ENCODE measurements at places on chromosomes 7 and 10. TPM values are rescaled to one million over a fixed set of nuclear protein-coding genes. Genes with fewer than 3 reads are reported as not detected.

- H3K4me3 ChIP-seq, result no peak overlapping the region
- H3K27ac ChIP-seq, result no peak overlapping the region
- H3K4me1 ChIP-seq, result no peaks in the 10 kb centered on the region
Observed at GRCh38 chr7:29851487-29851886, 45.2 kb downstream of the WIPF3 start.

GRCh38 chr7:16741676-16742075 lies 11.9 kb upstream of the TSPAN13 start:
- H3K27ac ChIP-seq, result no peak overlapping the region
- no peak for DNase-seq
- H3K36me3 ChIP-seq, result no peaks in the 10 kb centered on the region
- H3K27me3 ChIP-seq, result no peaks in the 10 kb centered on the region
- H3K4me1 ChIP-seq, result no peaks in the 10 kb centered on the region

DNA sequence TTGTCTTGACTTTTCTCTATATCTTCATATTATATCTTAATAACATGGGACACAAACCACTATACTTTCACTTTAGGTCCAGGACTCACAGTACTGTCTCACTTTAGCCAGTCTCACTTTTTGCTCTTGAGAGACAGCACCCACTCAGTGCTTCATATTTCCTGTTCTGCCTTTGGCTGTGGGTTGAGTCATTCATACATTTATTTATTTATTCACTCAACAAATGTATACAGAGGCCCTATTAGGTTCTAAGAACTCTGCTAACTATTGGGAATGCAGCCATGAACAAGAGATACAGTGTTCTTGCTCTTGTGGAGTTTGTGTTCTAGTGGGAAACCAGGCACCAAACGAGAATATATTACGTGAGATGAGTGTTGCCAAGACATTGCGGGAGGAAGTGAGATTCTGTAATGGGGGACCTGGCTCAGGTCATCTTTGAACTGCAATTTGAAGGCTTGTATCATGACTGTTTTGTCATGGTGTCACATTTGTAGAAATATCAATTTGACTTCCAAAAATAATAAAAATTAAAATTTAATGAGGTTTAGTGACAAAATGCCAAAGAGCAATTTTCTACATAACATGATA lies 190.1 kb downstream of the SDHAF3 start:
- no peak overlapping the region for H3K27ac ChIP-seq
- DNase-seq, result no peak
- no peak overlapping the region for H3K4me3 ChIP-seq
- H3K4me1 ChIP-seq, result no peaks in the 10 kb centered on the region

GRCh38 chr7:95517458-95517857 lies 31.7 kb downstream of the ASB4 start:
- no peaks in the 10 kb centered on the region for H3K36me3 ChIP-seq
- no peak for DNase-seq
- no peak overlapping the region for H3K4me3 ChIP-seq
- H3K4me1 ChIP-seq, result no peaks in the 10 kb centered on the region

DNA sequence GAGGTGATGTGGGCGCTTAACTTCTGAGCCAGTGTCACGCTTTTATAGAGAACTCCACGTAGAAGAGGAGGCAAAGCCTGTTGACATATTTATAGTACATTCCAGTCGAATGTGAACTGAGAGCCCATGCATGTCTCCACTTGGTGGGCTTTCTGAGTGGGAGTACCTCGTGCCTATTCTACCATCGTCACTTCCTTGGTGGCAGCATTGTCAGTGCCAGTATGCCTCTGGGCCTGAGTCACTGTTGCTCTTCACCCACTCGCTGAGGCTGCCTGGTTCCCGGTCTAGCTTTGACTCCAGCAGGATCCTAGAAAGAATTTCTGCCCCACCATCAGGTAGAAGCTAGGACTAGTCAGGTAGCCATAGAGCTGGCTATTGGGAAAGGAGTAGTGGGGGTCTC lies 30.0 kb upstream of the CDH23 start:
- H3K4me3 ChIP-seq, result no peak overlapping the region
- no peaks in the 10 kb centered on the region for H3K27me3 ChIP-seq
- H3K27ac ChIP-seq, result no peak overlapping the region

DNA sequence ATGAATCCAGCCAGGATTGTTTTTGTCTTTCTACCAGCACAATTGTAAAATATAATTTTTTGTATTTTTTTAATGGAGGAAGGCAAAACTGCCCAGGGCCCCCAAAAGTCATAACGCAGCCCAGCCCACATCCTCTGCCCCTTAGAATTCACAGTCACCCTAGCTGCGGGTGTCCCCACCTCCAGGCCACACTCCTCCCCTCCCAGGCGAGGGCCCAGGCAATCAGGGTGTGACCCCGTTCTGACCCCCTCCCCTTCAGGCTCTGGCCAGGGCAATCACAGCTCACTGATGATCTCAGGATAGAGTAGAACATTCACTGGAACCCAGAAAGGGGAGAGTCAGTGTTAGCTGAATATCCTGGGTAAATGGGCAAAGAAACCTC lies 92.0 kb upstream of the MACROH2A2 start:
- no peak overlapping the region for H3K27ac ChIP-seq
- no peak overlapping the region for H3K4me3 ChIP-seq
- H3K4me1 ChIP-seq, result no peaks in the 10 kb centered on the region
- DNase-seq, result no peak
- no peaks in the 10 kb centered on the region for H3K27me3 ChIP-seq

GRCh38 chr7:154171422-154171821 lies 119.2 kb downstream of the DPP6 start:
- H3K4me3 ChIP-seq, result no peak overlapping the region
- H3K4me1 ChIP-seq, result no peaks in the 10 kb centered on the region
- H3K36me3 ChIP-seq, result no peaks in the 10 kb centered on the region
- H3K27me3 ChIP-seq, result no peaks in the 10 kb centered on the region

GRCh38 chr10:34705563-34705962 lies 109.5 kb downstream of the PARD3 start:
- no peak overlapping the region for H3K27ac ChIP-seq
- H3K4me1 ChIP-seq, result no peaks in the 10 kb centered on the region
- no peaks in the 10 kb centered on the region for H3K36me3 ChIP-seq
- H3K27me3 ChIP-seq, result no peaks in the 10 kb centered on the region
- no peak overlapping the region for H3K4me3 ChIP-seq
- DNase-seq, result no peak

GRCh38 chr10:50788951-50789945 lies 49.5 kb downstream of the ASAH2B start:
- no peak overlapping the region for H3K27ac ChIP-seq
- no peak overlapping the region for H3K4me3 ChIP-seq
- H3K4me1 ChIP-seq, result no peaks in the 10 kb centered on the region
- H3K27me3 ChIP-seq, result no peaks in the 10 kb centered on the region
- DNase-seq, result no peak

- no peaks in the 10 kb centered on the region for H3K4me1 ChIP-seq
- H3K36me3 ChIP-seq, result no peaks in the 10 kb centered on the region
- no peak overlapping the region for H3K4me3 ChIP-seq
- peak; percentile 12 for DNase-seq
Observed at GRCh38 chr10:110269374-110270318, 35.1 kb downstream of the SMNDC1 start.

GRCh38 chr10:7606951-7607404 lies 59.8 kb downstream of the ITIH5 start:
- no peaks in the 10 kb centered on the region for H3K4me1 ChIP-seq
- H3K4me3 ChIP-seq, result no peak overlapping the region
- no peaks in the 10 kb centered on the region for H3K27me3 ChIP-seq
- H3K27ac ChIP-seq, result no peak overlapping the region

DNA sequence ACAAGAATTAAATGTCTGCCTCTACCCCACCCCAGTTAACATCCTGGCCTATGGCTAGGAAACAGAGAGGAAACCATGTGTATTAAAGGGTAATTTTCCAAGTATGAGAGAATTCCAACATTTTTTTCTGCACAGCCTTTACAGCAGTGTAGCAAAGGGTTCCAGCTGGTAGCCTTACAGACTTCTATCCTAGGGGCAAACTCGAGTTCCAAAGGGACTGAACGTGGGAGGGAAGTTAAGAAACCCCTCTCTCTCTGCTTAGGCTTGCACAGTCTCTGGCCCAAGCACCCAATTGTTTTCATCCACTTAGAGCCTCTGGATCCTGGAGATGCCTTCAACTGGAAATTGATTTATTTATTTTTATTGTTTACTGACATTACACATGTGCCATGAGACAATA lies 60.3 kb downstream of the SLC16A12 start:
- no peaks in the 10 kb centered on the region for H3K4me1 ChIP-seq
- no peak for DNase-seq
- H3K4me3 ChIP-seq, result no peak overlapping the region
- no peaks in the 10 kb centered on the region for H3K36me3 ChIP-seq
- peak overlapping the region; percentile 18 for H3K27ac ChIP-seq

GRCh38 chr10:131290781-131291180 lies 20.7 kb downstream of the TCERG1L start:
- DNase-seq, result no peak
- no peaks in the 10 kb centered on the region for H3K27me3 ChIP-seq
- no peaks in the 10 kb centered on the region for H3K4me1 ChIP-seq
- no peak overlapping the region for H3K27ac ChIP-seq

- no peak overlapping the region for H3K4me3 ChIP-seq
Observed at GRCh38 chr10:8037199-8037801, 17.2 kb upstream of the GATA3 start.

DNA sequence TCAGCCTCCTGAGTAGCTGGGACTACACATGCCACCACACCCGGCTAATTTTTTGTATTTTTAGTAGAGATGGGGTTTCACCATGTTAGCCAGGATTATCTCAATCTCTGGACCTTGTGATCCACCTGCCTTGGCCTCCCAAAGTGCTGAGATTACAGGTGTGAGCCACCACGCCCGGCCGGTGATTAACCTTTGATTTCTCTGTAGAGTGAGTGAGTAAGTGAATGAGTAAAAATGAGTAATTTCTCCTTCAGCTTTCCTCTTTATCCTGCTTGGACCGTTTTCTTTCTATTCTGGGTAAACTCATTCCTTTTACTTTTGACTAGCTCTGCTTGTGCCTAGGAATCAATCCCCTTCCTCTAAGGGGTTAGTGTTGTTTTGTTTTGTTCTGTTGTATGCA lies 36.8 kb downstream of the ST7 start:
- no peaks in the 10 kb centered on the region for H3K4me1 ChIP-seq
- DNase-seq, result no peak
- H3K36me3 ChIP-seq, result no peaks in the 10 kb centered on the region

GRCh38 chr7:105538339-105538738 lies 6.3 kb downstream of the RINT1 start:
- no peak overlapping the region for H3K27ac ChIP-seq
- DNase-seq, result no peak
- no peak overlapping the region for H3K4me3 ChIP-seq
- H3K4me1 ChIP-seq, result peaks cover 1% of the 10 kb centered on the region

DNA sequence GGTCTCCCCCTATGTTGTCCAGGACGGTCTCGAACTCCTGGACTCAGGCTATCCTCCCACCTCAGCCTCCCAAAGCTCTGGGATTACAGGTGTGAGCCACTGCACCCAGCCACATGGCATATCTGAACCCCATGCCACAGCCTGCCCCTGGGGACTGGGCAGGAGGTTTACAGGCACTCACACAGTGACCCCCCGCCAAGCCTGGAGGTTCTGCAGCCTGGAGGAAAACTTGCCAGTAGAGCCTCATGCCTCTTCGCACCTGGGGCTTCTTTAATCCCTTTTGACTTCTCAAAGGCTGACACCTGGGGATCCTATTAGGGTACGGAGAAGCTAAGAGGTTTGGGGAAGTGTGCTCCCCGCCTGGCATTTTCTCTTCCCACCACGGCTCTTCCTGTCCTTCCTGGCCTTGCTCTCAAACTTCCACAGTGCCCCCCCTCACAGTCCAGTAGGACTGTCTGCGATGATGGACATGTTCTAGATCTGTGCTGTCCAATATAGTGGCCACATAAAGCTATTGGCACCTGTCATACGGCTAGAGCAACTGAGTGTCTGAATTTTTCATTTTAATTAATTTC lies 11.4 kb upstream of the KCP start:
- no peaks in the 10 kb centered on the region for H3K36me3 ChIP-seq
- H3K4me3 ChIP-seq, result no peak overlapping the region
- no peak overlapping the region for H3K27ac ChIP-seq
- no peak for DNase-seq
- H3K4me1 ChIP-seq, result no peaks in the 10 kb centered on the region
- H3K27me3 ChIP-seq, result no peaks in the 10 kb centered on the region

GRCh38 chr10:62733654-62734293 lies 70.7 kb upstream of the ADO start:
- no peaks in the 10 kb centered on the region for H3K36me3 ChIP-seq
- H3K4me1 ChIP-seq, result no peaks in the 10 kb centered on the region
- H3K4me3 ChIP-seq, result no peak overlapping the region
- no peak for DNase-seq
- H3K27ac ChIP-seq, result no peak overlapping the region
- no peaks in the 10 kb centered on the region for H3K27me3 ChIP-seq

GRCh38 chr10:47143072-47143471 lies 156.9 kb upstream of the GDF10 start:
- H3K27me3 ChIP-seq, result no peaks in the 10 kb centered on the region
- DNase-seq, result no peak
- H3K4me3 ChIP-seq, result no peak overlapping the region
- H3K27ac ChIP-seq, result no peak overlapping the region
- H3K36me3 ChIP-seq, result no peaks in the 10 kb centered on the region

DNA sequence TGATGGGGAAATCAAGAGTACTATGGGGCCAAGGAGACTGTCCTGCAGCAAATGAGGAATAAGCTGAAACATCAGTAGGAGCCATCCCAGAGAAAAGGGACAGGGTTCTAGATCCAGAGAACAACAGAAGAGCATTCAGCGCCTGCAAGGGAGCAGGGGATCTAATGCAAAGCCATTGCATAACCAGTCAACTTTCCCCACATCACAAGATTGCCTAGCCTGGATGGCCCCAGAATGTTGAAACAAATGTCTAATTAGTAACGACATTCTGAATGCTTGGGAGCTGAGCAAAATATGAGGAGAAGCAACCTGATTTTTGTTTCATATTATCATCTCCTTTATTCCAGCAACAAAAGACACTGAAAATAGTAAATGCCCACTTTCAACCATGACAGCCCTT lies 2.7 kb upstream of the MPP7 start:
- no peaks in the 10 kb centered on the region for H3K4me1 ChIP-seq
- no peak overlapping the region for H3K4me3 ChIP-seq
- no peaks in the 10 kb centered on the region for H3K27me3 ChIP-seq
- no peaks in the 10 kb centered on the region for H3K36me3 ChIP-seq
- no peak overlapping the region for H3K27ac ChIP-seq

DNA sequence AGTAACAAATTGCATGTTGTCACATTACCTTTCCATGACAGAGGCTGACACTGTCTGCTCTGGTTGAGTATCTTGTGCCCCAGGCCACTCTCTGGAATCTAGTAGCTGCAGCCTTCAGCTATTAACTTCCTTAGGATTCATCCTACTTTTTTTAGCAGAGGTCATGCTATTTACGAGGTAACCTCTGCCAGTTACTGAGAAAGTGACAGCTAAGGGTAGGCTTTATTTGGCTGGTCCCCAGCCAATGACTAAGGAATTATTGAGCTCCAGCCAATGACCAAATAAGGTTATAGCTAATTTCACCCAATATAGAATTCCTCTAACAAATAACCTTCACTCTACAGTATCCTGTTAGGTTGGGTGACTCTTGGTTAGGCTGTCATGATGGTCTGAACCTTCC lies 1361.7 kb downstream of the XPNPEP1 start:
- no peaks in the 10 kb centered on the region for H3K36me3 ChIP-seq
- H3K27me3 ChIP-seq, result no peaks in the 10 kb centered on the region
- no peaks in the 10 kb centered on the region for H3K4me1 ChIP-seq
- no peak overlapping the region for H3K27ac ChIP-seq

Gene SPDYE1
- total RNA-seq, result not detected

Gene SHH
- 1.2 TPM for total RNA-seq

Gene KBTBD2
- 38.7 TPM for total RNA-seq

Gene PPP3CB
- total RNA-seq, result 38.6 TPM

Gene PRSS37
- total RNA-seq, result not detected

Gene IDI2
- total RNA-seq, result not detected

Gene SPDYE5
- total RNA-seq, result not detected

Gene GHRHR
- not detected for total RNA-seq

Gene TDRD1
- not detected for total RNA-seq
